Ammon's horn (tissue), 1 donor: ENCODE measurements at places on chromosomes 11 and 22.

DNA sequence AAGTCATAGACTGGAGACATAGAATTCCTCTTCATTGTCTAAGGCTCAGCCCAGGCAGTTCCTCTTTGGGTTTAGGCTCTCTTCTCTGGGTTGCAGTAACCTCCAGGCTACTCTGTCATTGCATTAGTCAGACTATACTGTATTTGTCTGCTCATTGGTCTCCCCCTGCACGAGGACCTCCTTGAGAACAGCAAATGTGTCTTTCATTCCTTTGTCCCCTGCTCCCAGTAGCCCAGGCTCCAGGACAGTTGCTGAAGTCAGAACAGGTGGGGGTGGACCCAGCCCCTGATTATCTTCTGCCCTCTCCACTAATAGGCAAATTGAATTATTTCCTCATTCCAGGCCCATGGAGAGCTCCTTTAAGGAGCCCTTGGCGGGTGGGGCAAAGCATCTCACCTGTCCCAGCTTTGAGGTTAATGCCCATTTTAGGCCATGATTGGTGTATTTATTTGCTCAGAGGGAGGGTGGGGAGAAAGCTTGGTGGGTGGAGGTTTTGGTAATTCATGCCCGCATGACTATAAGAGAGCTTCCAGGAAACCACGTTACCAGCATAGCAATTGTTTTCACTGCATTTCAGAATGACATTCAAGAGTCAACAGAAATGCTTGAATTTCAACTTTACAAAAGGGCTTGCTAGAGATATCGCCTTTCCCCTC lies 40.9 kb downstream of the NAV2 start:
- DNase-seq, result no peak

- DNase-seq, result no peak
These were observed 8.7 kb downstream of the MS4A15 start for GRCh38 chr11:60765355-60765754.

- DNase-seq, result no peak
These were observed 14.7 kb downstream of the DRD2 start for GRCh38 chr11:113460469-113460868.

DNA sequence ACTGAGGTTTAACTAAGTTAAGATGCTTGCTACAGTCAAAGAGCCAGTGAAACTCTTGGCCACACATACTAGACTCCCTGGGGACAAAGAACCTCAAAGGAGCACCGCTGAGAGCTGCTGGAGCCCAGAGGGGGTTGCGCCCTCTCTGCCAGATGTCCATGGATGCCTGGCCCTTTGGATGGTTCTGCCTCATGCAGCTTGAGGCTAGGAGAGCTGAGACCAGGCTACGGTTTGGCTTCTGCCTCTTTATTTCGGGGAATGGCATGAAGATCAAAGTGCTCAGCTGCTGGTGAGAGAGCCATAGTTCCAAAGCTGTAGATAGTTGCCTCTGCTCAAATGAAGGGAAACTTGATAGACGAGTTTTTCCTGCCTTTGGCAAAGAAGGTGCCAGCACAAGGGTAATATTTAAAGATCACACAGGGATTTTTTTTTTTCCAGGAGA lies 43.0 kb downstream of the RASSF10 start:
- no peak for DNase-seq

DNA sequence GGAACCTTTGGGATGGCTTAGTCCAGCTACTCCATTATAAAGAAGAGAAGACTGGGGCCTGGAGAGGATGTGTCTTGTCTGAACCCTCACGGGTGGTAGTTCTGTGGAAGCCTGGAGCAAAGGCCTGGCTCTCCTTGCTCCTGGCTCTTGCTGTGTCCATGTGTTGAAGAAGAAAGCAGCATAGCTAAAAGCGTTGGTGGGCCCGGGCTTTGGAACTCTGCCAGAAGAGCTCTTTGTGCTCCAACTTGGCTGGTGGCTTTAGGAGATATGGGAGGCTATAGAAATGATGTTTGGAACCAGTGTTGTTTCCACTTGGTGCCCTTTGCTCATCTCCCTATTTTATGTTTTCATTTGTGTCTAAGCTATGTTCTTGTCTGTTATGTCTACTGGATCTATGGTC lies 131.1 kb downstream of the DBX1 start:
- DNase-seq, result no peak

DNA sequence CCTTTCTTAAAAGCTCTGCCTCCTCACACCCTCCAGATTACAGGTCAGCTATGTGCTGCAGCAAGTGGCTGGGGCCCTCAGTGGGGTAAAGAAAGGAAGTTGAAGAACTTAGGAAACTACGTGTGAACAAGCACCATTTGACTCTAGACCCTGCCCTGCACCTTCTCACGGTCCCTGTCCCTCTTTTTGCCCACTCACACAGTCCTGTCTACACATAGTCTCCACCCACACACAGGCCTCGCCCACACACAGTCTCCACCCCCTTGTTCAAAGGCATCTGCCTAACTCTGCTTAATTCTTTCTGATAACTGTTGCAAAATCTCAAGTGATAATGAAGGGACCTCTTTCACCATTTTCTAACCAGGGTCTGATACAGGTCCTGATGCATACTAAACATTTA lies 59.0 kb downstream of the TMPRSS5 start:
- no peak for DNase-seq

DNA sequence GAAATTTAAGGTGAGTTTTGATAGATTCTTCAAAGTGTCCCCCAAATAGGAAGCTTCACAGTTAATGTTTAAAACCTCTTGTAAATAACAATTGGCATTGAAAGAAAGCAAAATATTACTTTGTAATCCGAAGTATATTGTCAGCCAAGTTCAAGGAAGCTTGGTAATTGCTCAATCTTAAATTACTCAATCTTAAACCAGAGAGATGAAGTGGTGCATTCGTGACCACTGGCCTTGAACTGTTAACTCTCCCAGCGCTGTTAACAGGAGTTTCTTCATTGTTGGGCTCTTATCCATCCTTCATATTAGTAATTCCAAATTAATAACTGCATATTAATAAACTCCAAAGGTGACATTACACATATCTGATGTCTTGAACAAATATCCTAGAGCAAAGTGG lies 20.6 kb upstream of the FDX1 start:
- no peak for DNase-seq

DNA sequence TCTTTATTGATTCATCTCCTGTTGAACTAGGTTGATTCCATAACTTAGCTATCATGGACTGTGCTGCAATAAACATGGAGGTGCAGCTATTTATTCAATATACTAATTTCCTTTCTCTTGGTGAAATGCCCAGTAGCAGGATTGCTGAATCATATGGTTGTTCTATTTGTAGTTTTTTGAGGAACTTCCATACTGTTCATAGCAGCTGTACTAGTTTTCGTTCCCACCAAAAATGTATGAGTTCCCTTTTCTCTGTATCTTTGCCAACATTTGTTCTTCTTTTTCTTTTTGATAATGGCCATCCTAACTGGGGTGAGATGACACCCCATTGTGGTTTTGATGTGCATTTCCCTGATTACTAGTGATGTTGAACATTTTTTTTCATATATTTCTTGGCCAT lies 87.2 kb upstream of the NAV2 start:
- DNase-seq, result no peak

DNA sequence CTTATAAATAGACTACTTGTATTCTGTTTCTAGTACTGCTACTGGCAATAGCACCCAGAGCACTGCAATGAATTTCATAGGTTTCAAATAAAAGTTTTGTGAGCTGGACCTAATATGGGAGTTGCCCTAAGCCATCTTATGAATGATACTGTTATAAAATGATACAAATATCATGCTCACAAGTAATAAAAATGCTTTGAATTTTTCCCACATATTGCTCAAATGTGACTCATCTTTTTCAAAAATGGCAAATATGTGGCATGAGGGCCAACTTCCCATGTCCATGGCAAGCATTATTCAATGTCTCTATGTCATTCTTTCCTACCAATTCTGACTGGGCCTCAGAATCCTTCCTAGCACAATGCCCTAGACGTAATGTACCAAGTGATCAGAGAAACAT lies 137.6 kb downstream of the TRPC6 start:
- no peak for DNase-seq

- no peak for DNase-seq
These were observed 38.7 kb upstream of the CDON start for GRCh38 chr11:126101251-126101929.

DNA sequence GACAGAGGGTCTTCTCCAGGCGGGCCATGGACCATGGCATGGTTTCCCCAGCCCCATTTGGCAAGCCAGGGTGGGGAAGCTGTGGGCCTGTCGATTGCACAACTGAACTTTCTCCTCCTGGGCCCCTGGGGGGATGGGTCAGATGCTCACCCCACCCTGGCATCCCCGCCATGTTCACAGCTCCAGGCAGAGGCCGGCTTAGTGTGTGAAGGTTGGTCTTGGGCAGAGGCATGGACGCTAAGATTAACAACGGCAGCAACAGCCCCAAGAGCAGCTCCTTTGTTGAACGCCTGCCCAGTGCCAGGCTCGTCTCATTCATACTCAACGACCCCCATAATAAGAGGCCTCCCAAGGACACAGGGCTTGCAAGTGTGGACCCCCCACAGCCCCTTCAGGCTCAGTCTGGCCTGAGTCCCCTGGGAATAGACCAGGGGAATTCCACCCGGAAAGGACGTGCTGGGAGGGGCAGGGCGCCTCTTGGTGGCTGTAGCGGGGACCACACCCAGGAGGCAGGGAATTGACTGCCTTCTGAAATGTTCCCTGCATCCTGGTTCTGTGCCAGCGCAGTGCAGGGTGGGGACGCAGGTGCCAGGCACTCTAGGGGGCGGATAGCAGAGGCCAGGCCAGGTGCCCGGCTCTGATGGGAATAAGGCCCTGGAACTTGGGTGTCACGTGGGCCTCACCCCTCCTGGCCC lies 8.3 kb downstream of the TSPO start:
- DNase-seq, result no peak

GRCh38 chr11:113331441-113331840 lies 17.1 kb downstream of the TTC12 start:
- DNase-seq, result no peak

- DNase-seq, result no peak
These were observed 16.9 kb upstream of the RAC2 start for GRCh38 chr22:37260901-37261336.

GRCh38 chr11:8834379-8834778 lies 76.6 kb upstream of the AKIP1 start:
- no peak for DNase-seq

DNA sequence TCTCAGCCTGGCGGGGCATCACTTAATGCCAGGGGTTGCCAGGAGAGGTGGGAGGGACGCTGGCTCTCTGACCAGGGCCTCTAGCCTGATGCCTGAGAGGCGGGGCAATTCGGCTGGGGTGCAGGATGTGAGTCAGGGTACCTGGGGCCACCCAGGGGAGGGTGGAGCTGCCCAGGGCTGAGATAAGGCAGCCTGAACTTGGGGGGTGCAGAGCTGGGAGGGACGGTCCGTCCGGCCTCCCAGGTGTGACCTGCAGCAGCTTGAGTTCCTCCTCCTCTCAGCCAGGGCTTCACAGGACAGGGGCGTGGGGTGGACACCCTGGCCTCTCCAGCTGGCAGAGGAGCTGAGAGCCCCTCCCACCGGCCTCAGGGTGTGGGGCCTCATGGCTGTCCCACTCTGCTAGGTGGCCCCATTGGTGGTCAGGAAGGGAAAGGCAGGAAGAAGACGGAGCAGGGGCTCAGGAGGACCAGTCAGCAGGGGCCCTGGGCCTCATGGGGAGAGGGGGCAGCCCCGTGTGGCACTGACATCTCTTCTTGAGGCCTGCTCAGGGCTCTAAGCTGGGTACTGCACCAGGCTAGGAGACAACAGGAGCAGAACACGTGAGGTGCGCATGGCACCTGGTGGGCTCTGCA lies 942 bp upstream of the RPS6KA4 start:
- DNase-seq, result no peak

DNA sequence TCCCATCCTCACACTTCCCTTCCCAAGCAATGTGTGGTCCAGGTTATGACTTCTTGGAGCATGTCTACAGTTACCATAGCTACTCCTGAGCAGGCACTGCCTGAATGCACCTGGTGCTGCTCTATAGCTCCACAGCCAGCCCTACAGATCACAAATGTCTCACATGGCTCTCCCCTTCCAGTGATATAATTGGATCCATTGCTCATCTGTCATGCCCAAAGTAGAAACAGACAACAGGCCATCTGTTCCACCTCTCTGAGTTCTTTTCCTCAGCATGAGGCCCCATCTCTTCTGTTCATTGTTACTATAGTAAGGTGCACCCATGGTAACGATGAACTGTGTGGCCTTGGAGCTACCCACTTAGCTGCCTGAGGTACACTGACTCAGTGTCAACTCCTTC lies 320.3 kb upstream of the ZC3H12C start:
- peak; percentile 62 for DNase-seq

DNA sequence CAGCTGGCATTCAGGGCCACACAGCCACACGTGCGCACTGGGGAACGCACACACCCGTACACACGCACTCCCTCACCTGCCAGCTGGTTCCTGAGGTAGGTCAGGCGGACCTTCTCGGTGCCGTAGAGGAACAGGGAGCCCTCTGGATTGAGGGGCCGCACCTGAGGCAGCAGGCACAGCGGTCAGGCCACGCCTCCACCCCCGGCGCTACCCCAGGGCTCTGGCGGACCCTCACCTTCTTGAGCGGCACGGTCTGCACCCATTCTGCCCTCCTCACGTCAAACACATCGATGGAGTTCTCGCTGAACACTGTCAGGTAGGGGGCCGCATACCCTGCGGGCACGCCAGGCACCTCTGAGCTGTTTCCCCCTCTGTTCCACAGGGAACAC lies 17.0 kb downstream of the CDC42BPG start:
- no peak for DNase-seq

GRCh38 chr11:94315664-94316063 lies 11.3 kb downstream of the IZUMO1R start:
- no peak for DNase-seq

DNA sequence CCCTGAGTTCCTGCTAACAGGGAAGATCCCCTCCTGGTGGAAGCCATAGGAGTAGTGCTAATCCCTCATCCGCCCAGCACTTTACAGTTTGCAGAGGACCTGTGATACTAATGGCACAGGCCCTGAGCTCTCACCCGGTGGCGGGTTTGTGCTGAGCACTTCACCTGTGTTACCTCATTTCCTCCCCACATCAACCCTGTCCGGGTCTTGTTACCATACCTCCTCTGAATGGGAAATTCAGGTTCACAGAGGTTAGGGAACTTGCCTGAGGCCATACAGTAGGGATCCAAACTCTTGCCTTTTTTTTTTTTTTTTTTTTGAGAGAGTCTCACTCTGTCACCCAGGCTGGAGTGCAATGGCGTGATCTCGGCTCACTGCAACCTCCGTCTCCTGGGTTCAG lies 25.2 kb downstream of the CAPN1 start:
- DNase-seq, result no peak

DNA sequence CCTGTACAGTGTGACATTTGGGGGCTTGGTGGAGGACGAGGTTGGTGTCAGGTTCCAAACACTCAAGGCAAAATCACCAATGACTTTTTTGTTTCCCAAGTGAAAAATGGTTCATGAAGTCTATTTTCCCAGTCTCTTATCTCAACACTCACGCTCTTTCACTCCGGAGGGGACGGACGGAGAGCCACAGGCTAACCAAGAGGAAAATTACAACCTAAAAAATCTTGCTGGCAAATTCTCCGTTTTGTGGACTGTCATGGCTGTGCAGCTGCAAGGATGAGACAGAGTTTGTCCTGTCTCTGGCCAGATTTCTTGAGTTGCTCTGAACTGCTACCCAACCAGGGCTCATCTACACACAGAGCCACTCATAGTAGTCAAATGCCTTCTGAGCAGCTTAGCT lies 101.2 kb downstream of the ABTB2 start:
- DNase-seq, result no peak
